ENCODE measurements at places on chromosomes 6 and 20. TPM values are rescaled to one million over a fixed set of nuclear protein-coding genes. Genes with fewer than 3 reads are reported as not detected.

LTB gene
- total RNA-seq: 0.90 TPM

CMTR1 gene
- 24.0 TPM for total RNA-seq

C20orf202 gene
- total RNA-seq: not detected

GMPR gene
- 14.0 TPM for total RNA-seq

TNFRSF21 gene
- 10.5 TPM for total RNA-seq

ASIP gene
- total RNA-seq: not detected

MACROD2 gene
- 15.5 TPM for total RNA-seq

GRCh38 chr20:48425817-48426612 lies 401.8 kb downstream of the PREX1 start:
- DNase-seq: no peak

GRCh38 chr20:4192378-4193068 lies 177.2 kb upstream of the RNF24 start:
- DNase-seq: peak; percentile 70

- no peak for DNase-seq
These were observed 40.9 kb downstream of the PTPRA start for GRCh38 chr20:2914160-2914559.

DNA sequence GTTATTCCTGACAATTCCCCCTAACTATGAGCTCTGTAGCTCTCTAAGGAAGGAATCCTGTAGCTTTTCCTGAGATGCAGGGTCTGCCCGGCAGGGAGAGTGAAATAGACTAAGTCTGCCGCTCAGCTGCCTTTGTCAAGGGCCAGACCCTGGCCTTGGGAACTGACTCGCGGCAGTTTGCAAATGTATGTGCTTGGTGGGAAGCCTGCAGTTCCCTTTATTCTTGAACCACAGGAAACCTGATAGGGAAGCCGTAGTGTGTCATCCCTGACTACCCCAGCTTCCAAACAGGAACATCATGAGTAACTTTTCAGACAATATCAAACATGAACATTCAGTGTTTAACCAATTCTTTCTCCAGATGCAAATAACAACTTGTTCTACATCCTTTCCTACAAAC lies 78.7 kb upstream of the IFNGR1 start:
- no peak for DNase-seq

DNA sequence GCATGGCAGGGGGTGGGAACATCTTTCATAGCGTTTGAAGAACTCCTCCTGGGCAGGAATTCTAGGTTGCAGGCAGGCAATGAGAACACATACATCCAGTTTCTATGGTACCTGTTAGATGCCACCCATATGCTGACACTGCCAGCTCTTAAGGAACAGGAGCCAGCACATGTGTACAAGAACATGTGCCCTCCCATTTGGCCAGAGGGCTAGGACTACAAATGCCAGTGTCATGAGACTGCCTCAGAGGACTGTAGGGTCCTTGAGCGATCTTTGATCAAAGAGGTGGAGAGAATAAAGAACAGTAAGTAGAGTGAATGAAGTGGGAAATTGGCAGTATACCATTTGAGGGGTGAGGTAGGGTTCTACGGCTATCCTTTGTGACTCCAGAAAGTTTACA lies 45.8 kb downstream of the GCLC start:
- no peak for DNase-seq

DNA sequence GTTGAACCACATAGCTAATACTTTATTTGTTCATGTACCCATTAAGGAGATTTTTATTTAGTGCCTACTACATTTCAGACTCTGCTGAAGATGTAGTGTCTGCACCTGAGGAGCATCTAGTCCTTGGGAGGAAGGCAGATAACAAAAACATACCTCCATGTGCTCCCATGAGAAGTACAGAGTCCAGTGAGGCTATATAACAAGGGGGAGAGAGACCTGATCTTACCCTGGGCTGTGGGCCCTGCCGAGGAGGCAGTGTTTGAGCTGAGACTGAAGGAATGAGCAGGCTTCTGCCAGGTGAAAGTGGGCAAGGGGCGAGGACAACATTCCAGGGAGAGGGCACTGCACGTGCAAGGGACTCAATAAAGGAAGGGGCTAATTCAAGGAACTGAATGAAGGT lies 12.1 kb downstream of the MANBAL start:
- no peak for DNase-seq

DNA sequence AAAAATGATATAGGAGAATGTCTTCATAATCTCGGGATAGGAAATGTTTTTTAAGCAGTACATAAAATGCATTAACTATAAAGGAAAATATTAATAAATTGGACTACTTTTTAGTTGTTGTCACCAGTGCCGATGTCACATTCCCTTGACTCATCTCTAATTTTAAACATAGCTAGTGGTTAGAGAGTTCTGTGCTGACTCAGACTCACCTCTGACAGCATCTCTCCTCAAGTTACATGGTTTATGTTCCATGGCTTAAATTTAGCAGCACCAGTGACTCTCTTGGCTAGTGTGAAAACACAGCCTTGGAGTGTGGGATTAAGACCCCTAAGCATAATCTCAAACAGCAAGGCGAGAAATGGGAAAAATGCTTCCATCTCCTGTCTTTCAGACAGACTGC lies 311.8 kb upstream of the MMS22L start:
- no peak for DNase-seq

DNA sequence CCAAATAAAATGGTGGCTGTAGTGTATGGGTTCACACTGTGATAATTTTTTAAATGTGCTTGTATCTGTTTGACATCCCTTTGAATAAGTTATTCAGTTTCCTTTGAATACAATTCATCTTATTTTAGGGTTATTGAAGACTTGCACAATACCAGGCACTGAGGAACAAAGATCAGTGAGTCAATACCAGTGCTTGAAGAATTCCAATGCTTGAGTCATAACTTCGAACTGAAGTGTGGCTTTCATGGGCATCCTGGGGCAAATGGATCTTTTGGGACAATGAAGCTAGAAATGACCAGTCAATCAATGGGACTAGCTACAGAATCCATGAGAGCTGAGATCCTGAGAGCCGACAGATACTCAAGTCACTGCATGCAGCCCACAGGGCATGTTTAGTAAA lies 349.9 kb upstream of the FLRT3 start:
- DNase-seq: no peak

- DNase-seq: no peak
These were observed 646 bp downstream of the RPS6KA2 start for GRCh38 chr6:166626177-166627032.

Data from posterior vena cava (tissue), 2 donors.